ENCODE measurements at places on chromosomes 7 and 10. TPM values are rescaled to one million over a fixed set of nuclear protein-coding genes. Genes with fewer than 3 reads are reported as not detected.

- no peak for DNase-seq
Observed at GRCh38 chr10:75058161-75058560, 53.3 kb upstream of the SAMD8 start.

- DNase-seq: no peak
Observed at GRCh38 chr10:125083576-125083920, 76.8 kb downstream of the CTBP2 start.

GRCh38 chr10:121183236-121183635 is 332.1 kb downstream of the WDR11 start:
- DNase-seq: no peak

GRCh38 chr7:118826246-118826645 is 601.7 kb downstream of the ANKRD7 start:
- no peak for DNase-seq

DNA sequence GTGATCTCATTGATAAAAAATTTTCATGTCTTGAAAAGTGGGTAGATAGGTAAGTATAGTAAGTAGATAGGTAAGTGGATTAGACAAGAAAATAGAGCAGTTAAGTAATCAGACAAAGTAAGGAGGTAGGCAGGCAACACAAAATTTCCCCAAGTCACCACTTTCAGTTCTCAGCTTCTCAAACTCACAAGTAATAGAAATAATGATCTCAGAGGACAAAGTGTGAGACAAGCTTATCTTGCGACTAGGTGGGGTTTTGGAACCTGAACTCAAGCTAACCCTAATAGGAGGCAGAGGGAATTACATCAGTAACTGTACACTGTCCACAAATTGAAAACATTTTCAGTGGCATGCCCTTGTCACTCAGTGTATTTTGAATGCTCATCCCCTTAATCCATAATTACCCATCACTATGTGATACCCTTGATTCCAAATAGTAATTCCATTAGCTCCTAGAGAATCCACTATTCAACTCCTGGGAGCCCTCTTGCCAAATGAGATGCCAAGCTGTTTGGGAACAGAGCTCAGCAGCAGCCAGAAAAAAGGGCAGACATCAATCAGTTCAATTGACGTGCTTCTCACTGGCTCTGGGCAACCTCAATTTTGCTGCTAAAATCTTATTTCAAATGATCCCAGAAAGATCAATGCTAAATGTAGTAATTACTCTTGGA is 703.2 kb downstream of the XPNPEP1 start:
- DNase-seq: no peak

DNA sequence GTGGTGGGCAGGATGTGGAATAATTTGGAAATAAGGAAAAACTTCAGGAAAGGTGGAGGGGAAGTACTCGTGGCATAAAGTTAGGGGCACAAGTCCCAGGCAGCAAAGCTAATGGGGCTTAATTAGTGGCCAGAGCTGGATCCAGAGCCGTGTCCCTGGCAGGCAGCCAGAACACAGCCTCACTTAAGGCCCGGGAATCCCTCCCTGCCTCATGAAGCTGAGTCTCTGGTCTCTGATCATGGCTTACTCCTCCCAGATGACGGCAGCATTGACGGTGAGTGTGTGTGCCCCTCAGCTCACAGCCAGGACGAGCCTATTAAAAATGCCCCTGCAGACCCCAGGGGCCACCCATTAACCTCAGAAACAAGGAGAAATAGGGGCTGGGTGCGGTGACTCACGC is 48.2 kb upstream of the NPTX2 start:
- no peak for DNase-seq

DNA sequence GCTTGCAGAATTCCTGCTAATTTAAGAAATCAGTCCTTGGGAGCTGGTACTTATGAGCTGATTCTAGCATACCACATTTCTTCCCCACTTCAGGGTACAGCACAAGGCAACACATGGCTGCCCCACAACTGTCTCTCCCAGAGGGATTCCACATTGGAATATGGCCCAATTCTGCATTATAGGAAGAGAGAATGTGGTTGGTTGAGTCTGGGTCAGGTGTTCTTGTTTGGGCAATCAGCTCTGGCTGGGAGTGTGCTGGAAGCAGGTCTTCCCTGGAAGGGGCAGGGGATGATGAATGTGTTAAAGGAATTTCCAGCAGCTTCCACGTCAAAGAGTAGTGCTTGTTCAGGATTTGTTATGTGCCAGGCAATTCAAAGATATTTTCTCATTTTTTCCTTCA is 95.7 kb downstream of the BUB3 start:
- no peak for DNase-seq

- no peak for DNase-seq
Observed at GRCh38 chr7:104039363-104039762, 49.9 kb upstream of the RELN start.

- no peak for DNase-seq
Observed at GRCh38 chr7:28157831-28158416, 22.7 kb downstream of the JAZF1 start.

- no peak for DNase-seq
Observed at GRCh38 chr7:128274884-128275603, 34.0 kb downstream of the LEP start.

- no peak for DNase-seq
Observed at GRCh38 chr7:15737601-15738000, 51.1 kb upstream of the MEOX2 start.

DNA sequence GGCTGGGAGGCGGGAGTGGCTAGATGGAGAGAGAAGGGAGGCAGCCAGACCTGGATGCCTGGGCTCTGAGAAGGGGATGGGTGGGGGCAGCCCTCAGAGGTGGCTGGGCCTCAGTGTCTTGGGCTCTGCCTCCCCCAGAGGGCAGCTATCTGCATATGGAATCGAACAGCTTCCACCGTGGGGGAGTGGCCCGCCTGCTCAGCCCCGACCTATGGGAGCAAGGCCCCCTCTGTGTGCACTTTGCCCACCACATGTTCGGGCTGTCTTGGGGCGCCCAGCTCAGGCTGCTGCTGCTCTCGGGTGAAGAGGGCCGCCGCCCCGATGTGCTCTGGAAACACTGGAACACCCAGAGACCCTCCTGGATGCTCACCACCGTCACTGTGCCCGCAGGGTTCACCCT is 3.3 kb downstream of the ZAN start:
- DNase-seq: no peak

DNA sequence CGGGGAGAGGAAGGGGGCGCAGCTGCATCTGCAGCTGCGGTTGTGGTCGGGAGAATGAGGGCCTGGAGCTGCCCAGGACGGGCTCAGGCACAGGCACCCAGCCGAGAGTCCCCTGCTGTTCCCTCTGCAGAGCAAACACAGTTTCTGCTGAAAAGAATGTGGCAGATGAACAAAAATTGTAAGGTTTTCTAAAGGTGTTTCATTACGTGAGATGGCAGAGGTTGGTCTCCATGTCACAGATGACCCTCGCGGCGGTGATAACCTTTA is 456.2 kb downstream of the DNAJB6 start:
- no peak for DNase-seq

GRCh38 chr7:50659329-50659965 is 94.2 kb upstream of the DDC start:
- no peak for DNase-seq

- DNase-seq: no peak
Observed at GRCh38 chr10:43965033-43965917, 316.6 kb upstream of the ZNF32 start.

- DNase-seq: no peak
Observed at GRCh38 chr10:91434041-91434440, 23.9 kb downstream of the HECTD2 start.

DNA sequence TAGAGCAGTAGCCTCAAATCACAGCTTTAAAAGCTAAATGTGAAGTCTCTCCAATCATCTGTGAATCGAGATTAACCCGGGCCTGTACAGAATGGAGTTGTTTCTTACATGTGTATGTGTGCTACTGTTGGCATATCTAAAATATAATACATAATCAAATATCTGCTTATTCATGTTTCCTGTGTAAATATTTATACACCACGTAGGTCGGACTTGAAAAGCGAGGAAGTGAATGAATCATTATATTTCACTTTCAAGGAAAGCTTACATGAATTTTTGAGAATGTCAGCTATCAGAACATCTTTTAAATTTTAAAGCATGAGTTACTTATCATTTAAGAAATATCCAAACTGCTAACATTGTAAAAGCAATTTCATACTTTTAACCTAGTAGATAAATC is 233.3 kb downstream of the SLC25A13 start:
- no peak for DNase-seq

DNA sequence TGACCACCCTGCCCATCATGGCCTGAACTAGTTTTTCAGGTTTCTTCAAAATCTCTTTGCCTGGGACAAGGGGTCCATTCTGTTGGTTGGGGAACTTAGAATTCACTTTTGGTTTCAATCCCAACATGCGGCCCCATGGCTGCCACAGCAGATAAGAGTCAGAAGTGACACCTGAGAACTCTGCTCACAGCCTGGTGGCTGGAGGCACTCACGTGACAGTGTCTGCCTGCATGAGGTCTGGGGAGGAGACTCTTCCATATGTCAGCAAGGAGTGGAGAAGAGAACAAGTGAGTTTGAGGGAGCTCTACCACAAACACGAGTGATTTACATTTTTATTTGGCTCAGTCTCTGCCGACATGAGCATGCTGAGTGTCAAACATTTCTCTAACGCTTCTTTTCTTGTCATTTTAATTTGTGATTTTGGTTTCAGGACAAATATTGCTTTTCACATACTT is 370.4 kb downstream of the TNS3 start:
- DNase-seq: no peak

- no peak for DNase-seq
Observed at GRCh38 chr7:50304129-50304910, at the start of gene IKZF1. Gene IKZF1 (plus strand): TSS chr7:50304716. CDS start chr7:50319062, 14,346 bp downstream.

GRCh38 chr7:131600085-131600881 is 43.9 kb upstream of the PODXL start:
- no peak for DNase-seq

- no peak for DNase-seq
Observed at GRCh38 chr7:157061979-157062378, 51.5 kb upstream of the MNX1 start.

- no peak for DNase-seq
Observed at GRCh38 chr10:79310911-79311573, 36.2 kb upstream of the PPIF start.

HMX2 gene
- not detected for total RNA-seq

SUN1 gene
- total RNA-seq: 66.3 TPM

HABP2 gene
- total RNA-seq: not detected

ARHGAP22 gene
- total RNA-seq: 0.24 TPM

RHOBTB1 gene
- 23.9 TPM for total RNA-seq

HILPDA gene
- 15.6 TPM for total RNA-seq

OR2A12 gene
- not detected for total RNA-seq

PTPRN2 gene
- not detected for total RNA-seq

Measured in SK-MEL-5 (cell line).